NCI-H82 (cell line): ENCODE measurements at places on chromosomes 11 and 22.
A peak's percentile ranks its signal among the peaks of the same experiment; 100 is the strongest.

- DNase-seq = no peak
These were observed 6.7 kb upstream of the SLC6A5 start for GRCh38 chr11:20592741-20593140.

DNA sequence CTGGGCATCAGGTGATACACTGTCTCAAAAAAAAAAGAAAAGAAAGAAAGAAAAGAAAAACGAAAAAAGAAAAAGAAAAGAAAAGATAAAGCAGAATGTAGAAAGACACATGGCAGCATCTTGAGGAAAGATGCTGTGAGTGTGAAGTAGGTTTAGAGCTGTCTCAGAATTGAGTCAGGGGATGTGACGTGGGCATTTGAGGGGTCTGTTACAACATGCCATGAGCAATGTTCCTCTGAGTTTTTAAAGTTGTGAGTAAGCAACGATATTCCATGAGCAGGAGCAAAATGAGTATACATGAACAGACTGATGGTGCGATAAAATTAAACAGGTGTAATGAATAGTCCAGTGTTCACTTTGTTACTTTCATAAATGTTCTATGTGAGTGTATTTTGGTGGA, 11.3 kb upstream of the QSER1 start:
- DNase-seq = no peak

- DNase-seq = no peak
These were observed 3.7 kb downstream of the TSPO start for GRCh38 chr22:43154887-43155536.

DNA sequence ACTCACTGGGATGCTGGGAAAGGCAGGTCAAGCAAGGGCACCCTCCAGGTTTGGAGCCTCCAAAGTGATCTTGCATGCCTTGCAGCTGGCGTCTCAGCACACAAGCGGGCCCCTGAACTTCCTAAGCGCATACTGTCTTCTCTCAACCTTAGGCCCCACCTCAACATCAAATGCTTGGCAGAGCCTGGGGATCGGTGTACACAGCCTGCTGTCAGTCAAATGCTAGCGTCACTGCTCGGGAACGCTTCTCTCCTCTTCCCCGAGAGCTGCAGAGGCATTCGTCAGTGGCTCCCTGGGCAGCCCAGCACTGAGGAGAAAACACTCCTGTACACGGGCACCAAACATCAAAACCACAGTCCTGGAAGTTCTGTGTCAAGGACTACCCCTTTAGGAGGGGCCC, 124.9 kb downstream of the C11orf58 start:
- no peak for DNase-seq

DNA sequence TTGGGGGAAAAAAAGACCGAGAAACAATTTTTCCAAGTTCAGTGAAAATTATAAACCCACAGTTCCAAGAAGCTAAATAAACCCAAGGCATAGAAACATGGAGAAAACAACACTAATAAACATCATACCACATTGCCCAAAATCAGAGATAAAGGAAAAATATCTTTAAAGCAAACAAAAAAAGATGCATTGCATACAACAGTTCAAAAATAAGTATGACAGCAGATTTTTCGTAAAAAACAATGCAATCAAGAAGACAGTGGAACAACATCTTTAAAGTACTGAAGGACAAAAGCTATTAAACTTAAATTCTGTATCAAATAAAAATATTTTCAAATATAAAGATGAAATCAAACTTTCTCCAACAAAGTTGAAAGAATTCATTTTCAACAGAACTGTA, 921.3 kb downstream of the METTL15 start:
- no peak for DNase-seq

- no peak for DNase-seq
These were observed 26.4 kb downstream of the C11orf91 start for GRCh38 chr11:33674035-33674814.

- DNase-seq = no peak
These were observed 13.6 kb downstream of the KCTD17 start for GRCh38 chr22:37065180-37065579.

DNA sequence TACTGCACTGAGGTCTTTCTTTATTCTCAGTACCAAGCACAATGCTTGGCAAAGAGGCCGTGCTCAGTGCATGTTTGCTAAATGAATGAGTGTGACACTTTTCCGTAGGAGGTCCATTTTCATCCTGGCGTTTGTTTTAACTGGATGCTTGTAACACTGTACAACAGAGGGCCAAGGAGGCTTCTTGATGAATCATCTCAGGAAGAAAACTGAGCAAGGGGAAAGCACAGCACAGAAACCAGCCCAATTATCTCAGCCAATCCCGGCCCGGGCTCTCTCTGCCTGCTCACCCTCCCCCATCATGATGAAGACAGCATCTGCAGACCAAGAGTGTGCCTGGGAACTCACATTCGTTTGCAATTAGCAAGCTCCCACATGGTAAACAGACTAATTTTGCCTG, 570.3 kb downstream of the OPCML start:
- DNase-seq = peak; percentile 42

DNA sequence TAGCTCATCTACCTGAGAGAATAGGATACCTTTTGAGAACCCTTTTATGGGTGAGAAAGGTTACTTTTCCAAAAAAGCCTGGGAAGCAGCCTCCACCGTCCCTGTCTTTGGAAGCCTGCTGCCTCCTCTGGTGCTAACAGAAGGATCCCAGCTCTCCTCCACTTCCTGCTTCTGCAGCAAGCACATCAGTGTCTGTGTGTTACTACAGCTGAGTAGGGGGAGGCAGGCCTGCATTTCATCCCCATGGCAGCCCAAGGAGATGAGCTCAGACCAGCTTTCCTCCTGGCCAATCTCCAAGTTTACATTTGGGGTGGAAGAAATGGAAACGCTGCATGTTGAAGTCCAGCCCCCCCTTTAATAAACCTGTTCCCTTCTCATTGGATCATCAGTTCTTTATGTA, 7.4 kb upstream of the CCDC34 start:
- DNase-seq = no peak

- no peak for DNase-seq
These were observed 8.4 kb downstream of the TMEM184B start for GRCh38 chr22:38264322-38264843.

DNA sequence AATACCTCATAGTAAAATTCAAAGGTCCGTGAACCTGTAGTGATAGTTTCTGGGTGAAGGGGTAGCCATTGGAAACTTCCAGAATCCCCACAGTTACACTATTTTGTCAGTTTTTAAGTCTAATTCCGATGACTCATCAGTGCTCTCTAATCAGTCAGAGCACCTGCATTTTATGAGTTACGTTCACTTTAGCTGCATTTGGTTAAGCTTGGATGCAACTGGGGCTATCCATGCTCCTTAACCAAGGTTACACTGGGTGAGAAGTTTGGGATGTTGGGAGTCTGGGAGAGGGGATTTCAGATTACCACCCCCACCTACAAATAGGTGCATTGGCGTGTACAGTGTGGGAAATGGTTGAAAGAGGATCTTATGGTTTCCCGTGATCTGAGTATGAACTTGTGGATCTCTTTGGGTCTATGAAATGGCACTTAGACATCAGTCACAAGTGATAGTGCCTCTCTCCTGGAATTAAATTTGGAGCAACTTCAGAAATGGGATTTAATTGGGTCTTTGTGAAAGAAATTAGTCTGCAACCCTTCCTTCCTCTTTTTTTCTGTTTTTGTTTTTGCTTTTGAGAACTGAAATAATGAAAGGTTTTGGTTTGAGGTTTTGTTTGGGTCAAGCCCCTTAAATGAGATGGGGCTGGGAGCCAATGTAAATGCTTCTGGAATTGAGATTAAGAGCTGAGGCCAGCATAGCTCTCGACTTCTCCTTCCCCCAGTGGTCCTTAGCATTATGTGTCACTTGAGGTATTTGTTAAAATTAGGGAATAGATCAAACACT, 31.5 kb downstream of the EHF start:
- DNase-seq = no peak

- no peak for DNase-seq
These were observed 171.5 kb downstream of the FAT3 start for GRCh38 chr11:92396133-92396532.

GRCh38 chr11:70024773-70025045, 53.4 kb upstream of the ANO1 start:
- DNase-seq = no peak

DNA sequence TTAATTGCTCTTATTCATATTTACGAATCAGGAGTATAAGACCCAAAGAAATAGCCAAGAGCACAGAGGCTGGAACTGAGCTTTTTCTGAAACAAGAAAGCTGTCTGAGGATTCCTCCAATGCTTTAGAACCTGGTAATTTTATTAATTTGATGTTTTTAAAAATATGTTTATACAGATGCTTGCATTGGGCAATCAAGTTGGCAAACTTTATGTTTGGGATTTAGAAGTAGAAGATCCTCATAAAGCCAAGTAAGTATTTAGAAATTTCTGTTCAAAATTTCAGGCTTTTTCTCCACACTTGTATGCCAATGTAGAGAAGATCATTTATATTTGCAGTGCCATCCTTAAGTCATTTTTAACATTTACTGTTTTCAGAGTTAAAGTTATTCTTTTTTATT, 24.3 kb upstream of the HIKESHI start:
- DNase-seq = no peak

- no peak for DNase-seq
These were observed 112.2 kb downstream of the BRD1 start for GRCh38 chr22:49715450-49715849.

DNA sequence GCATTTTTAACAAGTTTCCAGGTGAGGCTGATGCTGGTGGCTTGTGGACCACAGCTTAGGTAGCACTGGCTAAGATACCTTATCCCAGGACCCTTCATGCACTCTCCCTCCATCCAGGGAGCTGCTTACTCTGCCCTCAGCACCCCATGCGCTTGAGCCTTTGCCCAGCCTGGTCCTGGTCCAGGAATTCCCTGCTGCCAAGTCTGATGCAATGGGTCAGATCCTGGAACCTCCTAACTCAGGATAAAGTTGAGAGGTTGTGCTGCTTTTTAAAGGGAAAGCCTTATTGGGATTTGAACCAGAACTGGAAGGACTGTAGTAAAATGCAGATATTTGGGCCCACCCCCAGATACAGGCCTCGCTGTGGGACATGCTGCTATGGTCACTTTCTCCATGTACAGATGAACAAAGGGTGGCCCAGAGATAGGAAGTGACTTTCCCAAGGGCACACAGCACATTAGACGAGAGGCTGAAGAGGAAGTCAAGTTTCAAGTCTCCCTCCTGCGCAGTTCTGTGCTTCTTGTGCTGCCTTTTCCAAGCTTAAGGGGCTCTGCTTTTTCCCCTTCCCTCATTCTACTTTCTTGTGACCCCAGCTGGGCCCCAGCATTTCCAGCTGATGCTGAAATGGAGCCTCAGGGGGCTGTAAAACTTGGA, 824 bp upstream of the LGALS12 start:
- no peak for DNase-seq

DNA sequence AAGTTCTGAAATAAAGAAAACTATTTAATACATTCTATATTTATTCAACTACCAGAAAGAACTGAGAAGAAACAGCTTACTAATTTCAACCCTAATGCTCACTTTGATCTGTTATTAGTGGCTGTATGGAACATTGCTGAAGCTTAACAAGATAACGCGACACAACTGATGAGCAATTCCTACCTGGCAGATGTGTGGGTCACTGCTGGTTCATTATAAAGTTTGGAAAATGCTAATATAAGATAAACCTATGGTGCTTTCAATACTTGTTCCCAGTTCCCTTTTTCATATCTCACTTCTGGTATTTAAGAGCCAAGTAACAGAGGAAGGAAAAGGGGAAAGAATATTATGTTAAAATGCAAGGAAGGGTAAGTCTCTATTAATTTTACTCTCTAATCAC, 10.5 kb downstream of the CTSC start:
- no peak for DNase-seq

- DNase-seq = no peak
These were observed 86.4 kb downstream of the KIRREL3 start for GRCh38 chr11:126914166-126914565.

GRCh38 chr11:86443415-86443814, 68.7 kb downstream of the CCDC81 start:
- no peak for DNase-seq

GRCh38 chr11:17924713-17925112, 88.1 kb downstream of the SERGEF start:
- no peak for DNase-seq

DNA sequence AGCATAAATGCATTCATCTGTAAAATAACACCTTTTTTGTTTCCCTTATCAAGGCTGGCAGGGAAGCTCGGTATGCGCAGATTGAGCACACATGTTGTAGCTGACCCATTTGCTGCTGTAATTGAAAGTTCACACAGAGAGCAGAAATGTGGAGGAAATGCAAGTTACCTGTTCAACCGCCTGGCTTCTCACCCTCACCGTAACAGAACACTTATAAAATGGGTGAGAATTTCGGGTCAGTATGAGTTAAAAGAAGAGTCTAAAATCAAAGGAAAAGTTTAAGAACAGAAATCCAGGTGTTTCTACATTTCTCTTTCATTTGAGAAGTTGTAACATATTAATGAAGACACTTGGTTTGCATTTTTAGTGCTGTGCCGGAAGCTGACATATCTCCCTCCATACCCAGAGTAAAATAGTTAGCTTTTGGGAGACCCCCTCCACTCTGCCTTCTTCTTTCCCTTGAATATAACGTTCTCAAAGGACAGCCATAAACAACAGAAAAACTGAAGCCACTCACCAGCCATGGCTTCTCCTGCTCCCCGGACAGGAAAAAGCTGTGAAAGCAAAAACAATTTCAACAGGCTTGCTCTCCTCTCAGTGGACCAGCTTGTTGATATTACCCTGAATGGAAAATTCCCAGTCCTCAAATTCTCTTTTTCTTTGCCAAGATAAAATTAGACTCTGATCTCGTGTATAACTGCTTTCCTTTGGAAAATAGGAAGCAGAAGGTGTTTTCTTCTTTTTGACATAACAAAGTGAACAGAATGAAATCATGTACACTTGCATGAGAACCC, at the start of gene CASP12:
Gene CASP12 (minus strand): TSS at position 570 of the 794 bp plus-strand sequence.
- no peak for DNase-seq

DNA sequence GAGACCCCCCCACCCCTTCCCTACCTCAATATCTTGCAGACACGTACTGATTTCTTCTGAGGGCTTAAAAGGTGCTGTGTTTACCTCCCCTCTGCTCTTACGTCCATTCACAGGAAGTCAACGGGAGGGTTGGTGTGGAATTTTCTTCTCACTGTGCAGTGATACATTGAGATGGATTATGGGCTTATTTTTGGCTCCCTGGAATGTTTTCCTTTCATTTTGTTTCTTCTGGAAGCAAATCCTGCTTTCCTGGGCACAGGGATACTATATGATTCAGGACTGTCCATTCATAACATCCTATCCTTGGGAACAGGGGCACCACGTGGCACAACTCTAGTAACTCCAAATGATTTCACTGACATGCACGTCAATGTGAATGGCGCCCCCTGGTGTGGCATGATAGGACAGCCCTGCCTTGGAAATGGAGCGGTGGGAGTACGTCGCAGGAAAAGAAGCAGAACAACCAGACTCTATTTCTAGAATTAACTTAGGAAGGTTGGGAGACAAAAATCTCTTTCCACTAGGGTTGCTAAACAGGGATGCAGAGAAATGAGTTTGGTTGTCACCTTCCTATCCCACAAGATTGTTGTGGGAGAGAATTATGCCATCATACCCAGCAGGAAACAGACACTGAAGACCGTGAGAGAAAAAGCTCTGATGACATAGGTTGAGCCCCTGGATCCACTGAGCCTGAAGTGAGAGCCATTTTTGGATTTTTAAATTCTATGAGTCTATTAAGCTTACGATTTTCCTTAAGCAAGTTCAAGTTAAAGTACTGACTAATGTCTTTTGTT, 146.5 kb upstream of the RAG2 start:
- DNase-seq = peak; percentile 77

GRCh38 chr11:550021-550745, 10.4 kb downstream of the LMNTD2 start:
- DNase-seq = no peak

- DNase-seq = no peak
These were observed 484.7 kb upstream of the TENM4 start for GRCh38 chr11:79925570-79925969.
